Hepatocyte (in vitro differentiated cells): ENCODE measurements at places on chromosomes 1 and 21.

GRCh38 chr1:224273641-224274040, 56.3 kb downstream of the NVL start:
- peak; percentile 61 for DNase-seq

DNA sequence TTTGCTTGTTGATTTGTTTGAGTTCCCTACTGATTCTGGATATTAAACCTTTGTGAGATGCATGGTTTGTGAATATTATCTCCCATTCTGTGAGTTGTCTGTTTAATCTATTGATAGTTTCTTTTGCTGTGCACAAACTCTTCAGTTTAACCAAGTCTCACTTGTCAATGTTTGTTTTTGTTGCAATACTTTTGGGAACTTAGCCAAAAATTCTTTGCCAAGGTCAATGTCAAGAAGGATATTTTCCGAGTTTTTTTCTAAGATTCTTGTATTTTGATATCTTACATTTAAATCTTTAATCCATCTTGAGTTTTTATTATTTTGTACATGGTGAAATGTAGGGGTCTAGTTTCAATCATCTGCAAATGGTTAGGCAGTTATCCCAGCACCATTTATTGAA, 1230.7 kb upstream of the NCAM2 start:
- no peak for DNase-seq

GRCh38 chr1:172540635-172541034, 7.7 kb downstream of the SUCO start:
- no peak for DNase-seq

- no peak for DNase-seq
Measured at GRCh38 chr1:7620196-7620595, 150.9 kb upstream of the VAMP3 start.

DNA sequence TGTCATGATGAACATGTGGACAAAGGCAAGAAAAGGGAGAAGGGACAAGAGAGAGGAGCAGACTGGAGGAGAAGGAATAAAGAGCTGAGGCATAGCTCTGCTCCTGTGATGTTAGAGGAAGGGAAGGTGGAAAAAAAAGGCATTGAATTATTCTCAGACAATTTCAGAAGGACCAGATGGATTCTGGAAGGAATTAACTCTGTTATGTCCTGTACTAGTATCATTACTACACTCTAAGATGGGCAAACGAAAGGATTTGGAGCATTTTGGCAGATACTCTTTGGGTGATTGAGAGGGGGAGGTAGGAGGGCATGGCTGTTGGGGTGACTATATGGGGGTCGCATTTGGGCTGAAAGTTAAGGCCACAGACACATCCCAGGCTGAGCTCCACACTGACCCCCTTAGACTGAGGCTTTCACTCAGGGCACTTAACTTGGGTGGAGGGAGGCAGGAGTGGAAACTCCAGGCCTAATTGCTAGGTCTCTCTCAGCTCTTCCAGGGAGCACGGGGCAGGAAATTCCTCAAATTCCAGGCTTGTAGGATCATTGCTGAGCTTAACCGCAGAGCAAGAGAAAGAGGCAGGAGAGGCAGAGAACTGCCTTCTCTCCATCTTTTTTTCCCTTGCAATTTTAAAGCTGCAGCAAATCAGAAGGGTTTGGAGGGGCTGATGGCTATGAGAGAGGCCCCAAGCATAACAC, 25.9 kb downstream of the KIRREL1 start:
- peak; percentile 80 for DNase-seq
